ENCODE measurements at places on chromosomes 13 and 19.
A peak's percentile ranks its signal among the peaks of the same experiment; 100 is the strongest.

DNA sequence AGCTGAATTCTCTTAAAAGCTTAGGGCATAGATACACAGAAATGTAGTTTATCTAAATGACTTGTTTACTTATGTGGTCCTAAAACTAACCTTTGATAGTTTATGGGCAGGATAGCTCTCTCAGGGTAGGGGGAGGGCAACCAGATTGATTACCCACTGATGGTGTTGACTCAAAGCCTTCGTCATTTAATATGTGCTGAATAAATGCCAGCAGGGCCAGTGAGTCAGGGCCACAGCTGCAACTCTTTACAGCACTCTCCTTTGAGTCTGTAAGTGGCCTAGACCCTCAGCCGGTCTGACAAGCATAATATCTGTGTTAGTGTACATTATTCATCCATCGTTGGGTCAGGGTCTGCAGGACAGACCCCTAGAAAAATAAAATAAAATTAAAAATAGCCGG, 128.5 kb downstream of the ZNF675 start:
- DNase-seq = no peak

DNA sequence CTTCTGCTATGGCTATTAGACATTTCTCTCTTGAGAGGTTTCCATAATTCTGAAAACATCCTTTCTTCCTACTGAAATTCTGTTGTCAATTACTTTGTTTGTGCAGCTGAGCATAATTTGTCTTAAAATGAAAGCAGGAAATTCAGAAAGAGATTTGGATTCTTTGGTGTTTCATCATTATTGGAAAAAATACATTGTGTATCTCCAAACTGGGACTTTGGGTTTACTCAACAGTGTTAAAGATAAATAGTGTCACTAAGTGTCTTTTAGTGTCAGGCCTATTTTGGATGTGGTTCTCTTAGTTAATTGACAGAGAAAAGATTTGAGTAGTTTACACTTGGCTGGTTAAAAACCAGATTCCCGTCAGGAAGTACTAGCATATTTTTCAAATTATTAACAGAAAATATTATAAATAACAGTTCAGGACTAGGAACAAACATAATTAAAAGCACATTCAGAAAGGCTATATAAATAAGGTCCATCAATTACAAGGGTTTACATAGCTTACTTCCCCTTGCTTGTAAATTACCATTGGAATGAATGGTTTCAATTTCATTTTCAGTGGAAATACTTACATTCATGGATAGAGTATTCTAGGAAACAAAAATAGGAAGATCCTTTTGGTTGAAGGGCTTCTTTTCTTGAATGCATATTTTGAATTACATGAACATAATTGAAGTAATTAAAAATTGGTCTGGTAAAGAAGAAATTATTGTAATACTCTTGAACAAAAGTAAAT, 483.1 kb downstream of the GPC6 start:
- no peak for DNase-seq

- DNase-seq = no peak
Observed at GRCh38 chr13:73300718-73301425, 242.1 kb downstream of the KLF5 start.

DNA sequence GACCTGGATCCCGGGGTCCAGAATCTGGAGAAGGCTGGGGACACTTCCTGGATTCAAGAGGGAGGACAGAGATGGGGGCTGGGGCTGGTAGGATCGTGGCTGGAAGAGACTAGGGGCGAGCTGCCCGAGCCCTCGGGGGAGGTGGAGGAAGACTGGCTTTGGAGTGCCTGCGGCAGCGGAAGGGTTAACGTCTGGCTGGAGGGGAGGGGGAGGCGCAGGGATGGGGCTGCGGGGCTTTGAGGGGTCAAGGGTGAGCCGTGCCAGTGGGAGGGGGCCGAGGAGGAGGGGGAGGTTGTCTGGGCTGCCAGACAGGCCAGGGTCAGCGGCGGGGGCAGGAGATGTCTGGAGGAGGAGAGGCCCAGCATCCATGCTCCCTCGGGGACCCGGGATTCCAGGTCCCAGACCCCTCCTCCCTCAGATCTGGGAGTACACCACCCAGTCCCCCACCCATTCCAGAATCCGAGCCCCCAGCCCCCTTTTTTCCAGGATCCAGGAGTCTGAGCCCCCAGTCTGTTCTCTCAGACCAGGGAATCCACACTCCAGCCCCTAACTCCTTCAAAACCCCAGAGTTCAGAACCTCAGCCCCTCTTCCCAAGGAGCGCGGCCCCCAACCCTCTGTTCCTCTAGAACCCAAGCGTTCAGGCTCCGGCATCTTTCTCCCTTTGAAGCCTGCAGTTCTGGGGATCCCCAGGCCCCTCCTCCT, 3.2 kb upstream of the SPACA6 start:
- no peak for DNase-seq

DNA sequence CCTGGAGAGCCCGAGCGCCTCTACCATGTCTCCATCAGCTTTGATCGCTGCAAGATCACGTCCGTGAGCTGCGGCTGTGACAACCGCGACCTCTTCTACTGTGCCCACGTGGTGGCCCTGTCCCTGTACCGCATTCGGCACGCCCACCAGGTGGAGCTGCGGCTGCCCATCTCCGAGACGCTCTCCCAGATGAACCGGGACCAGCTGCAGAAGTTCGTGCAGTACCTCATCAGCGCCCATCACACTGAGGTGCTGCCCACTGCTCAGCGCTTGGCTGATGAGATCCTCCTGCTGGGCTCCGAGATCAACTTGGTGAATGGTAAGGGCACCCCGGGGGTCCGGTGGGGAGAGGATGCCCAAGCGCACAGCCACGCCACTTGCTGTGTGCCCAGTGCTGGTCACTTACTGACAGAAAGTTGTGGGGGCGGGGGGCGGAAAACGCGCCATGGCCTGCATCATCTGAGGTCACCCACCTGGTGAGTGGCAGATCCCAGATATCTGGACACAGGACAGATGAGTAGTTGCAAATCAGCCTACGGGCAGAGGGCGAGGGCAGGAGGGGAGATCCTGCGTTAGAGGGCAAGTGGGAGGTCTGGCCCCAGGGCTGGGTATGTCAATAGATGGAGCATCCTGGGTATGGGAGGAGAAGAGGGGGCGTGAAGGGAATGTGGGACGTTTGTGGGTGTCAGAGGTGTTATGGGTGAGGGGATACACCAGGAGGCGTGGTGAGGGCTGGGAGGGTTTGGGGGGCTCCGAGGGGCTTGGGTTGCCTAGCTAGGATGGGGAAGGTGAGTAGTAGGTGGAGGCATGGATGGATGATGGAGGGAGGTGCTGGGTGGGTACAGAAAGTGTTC, 9.8 kb downstream of the ZSWIM4 start:
- no peak for DNase-seq

DNA sequence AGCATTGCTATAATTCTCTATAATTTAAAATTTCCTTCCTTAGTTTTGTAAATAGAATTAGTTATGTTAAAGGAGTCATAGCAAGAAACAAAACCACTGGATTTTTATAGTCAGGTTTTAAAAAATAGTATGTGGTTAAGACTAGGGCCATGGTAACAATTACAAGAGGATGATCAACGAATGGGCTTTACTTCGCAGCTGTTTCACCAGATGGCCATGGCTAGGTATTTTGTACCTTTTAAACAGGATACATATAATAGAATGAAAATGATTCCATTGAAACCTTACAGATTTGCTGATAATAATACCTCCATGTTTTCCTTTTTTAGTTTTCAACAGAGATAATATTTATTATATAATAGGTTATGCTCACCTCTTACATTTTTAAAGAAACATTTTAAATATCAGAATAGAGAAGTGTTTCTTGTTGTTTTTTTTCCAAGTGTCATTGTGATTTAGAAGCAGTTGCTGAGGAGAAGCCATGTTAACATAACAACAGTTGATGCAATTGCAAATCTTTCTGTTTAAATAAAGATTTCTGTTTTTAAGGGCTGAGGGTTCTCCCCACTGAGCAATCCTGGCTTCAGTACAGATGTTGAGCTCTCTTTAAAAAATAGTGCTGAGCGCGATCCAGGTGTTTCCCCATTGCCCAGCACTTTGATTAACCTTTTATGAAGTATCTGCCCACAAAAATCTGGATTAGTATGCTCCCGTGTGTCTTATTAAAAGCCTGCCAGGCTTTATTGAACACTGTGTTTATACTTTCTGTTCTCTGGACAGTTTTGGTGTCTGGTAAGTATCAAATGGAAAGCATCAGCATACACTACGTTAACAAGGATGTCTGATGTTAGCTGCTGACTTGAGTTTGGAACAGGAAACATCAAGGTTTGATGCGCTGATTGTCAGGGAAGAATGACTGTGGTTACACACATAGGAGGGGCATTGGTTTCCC, 205.3 kb downstream of the HS6ST3 start:
- no peak for DNase-seq

DNA sequence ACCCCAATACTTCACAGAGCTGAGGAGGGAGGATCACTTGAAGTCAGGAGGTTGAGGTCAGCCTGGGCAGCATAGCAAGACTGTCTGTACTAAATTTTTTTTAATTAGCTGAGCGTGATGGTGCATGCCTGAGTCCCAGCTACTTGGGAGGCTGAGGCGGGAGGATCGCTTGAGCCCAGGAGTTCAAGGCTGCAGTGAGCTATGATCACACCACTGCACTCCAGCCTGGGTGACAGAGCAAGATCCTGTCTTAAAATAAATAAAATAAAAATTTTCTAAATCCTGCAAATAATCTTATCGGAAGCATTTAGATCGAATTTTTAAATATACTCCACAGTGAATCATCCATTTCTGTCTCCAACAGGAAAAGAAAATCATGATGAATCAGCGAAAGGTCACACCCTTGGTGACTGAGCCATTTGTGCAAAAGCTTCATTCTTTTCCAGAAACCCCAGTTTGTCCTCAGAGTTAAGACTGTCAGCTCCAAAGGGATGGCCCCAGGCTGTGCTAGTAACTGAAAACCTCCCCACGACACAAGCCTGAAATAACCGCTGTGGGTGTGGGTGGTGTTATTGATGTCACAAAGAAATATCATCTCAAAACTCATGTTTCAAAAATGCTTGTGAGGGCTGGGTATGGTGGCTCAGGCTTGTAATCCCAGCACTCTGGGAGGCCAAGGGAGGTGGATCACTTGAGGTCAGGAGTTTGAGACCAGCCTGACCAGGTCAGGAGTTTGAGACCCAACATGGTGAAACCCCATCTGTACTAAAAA, 167.6 kb downstream of the PTPRS start:
- peak; percentile 79 for DNase-seq

- no peak for DNase-seq
Observed at GRCh38 chr13:83880275-83881139, 1.8 kb downstream of the SLITRK1 start.

GRCh38 chr19:11377756-11378155, 3.3 kb downstream of the SWSAP1 start:
- DNase-seq = no peak

DNA sequence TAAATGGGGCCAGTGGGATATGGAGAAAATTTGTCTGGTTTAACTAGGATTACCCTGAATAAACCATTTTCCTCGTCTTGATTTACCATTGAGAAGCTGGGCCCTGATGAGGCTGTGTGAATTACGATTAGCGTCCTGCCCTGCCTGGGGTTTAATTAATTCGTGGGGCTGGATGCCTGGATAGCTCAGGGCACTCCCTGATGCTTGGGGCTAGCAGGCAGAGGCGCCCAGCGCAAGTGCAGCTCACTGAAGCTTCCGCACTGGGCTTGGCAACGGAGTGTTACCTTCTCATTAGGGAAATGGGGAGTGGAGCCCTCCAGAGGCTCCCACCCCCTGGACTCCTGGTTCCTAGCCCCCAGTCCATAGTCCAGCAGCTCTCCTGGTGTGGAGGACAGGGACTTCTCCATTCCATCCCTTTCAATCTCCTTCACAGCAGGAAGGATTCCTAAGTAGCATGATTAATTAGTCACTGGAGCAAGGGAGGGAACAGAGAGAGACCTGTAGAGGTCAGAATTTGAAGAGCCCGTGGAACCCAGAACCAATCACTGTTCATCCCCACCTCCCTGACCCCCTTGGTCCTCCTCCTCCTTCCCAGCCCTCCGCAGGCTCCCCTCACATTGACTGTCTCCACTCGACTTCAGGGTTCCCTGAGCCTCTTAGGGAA, 107.2 kb downstream of the UQCRFS1 start:
- no peak for DNase-seq

GRCh38 chr19:18503337-18503970, 18.4 kb downstream of the ELL start:
- no peak for DNase-seq

GRCh38 chr13:90142251-90142650, 1205.2 kb upstream of the MIR17HG start:
- DNase-seq = no peak

DNA sequence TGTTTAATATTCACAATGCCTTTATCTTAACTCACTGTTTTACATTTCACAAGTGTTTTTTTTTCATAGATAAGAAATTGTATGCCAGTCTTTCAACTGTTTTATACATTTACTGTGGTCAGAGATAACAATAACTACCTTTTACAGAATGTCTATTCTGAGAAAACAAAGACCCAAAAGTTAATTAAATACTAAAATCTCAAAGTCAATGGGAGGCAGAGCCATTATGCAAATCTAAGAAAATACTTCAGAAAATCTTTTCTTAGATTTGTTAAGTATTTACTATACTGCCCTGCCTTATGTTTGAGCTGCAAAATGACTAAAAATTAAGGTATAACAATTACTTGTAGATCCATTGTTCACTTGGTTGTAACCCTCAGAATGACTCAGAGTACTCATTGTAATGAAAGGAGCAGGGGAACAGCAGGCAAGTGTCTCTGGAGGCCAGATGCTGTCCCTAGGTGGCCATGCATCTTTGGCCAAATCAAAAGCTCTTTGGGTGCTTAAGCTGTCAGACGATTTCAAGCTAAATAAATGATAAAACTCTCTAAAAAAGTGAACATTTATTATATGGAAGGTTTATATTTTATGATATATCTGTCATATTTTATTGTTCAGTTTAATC, 770.1 kb upstream of the PCDH20 start:
- DNase-seq = no peak

DNA sequence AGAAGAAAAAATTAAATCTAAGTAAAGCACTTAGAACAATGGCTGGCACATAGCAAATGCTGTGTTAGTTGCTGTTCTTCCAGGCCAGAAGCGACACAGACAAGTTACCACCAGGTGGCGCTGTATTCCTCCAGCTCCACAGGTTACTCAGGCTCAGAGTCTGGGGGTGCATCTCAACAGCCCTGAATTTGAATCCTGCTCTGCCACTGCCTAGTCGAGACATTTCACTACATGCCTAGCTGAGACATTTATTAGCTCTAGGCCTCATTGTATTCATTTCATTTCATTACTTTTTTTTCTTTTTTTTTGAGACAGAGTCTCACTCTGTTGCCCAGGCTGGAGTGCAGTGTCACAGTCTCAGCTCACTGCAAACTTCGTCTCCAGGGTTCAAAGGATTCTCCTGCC, 16.4 kb upstream of the CYP2B6 start:
- peak; percentile 79 for DNase-seq

GRCh38 chr13:33261387-33262061, 24.0 kb downstream of the STARD13 start:
- DNase-seq = no peak

GRCh38 chr13:91588541-91588940, 190.1 kb downstream of the GPC5 start:
- no peak for DNase-seq

GRCh38 chr19:18001777-18002345, 6.1 kb upstream of the ARRDC2 start:
- DNase-seq = no peak

- DNase-seq = no peak
Observed at GRCh38 chr13:112467236-112467635, 91.1 kb downstream of the SPACA7 start.

GRCh38 chr19:45920458-45920857, 5.9 kb upstream of the NANOS2 start:
- DNase-seq = no peak

Data from H54 (cell line).